ENCODE measurements at places on chromosomes 7 and 10. TPM values are rescaled to one million over a fixed set of nuclear protein-coding genes. Genes with fewer than 3 reads are reported as not detected.

MMP21 gene
- total RNA-seq = not detected

GRCh38 chr10:110569736-110570135, 2.2 kb downstream of the SMC3 start:
- no peak for DNase-seq

HNRNPH3 gene
- total RNA-seq = 56.2 TPM

TRIP6 gene
- total RNA-seq = 81.3 TPM

PDCD11 gene
- 14.2 TPM for total RNA-seq

Measured in lower leg skin (tissue), 4 donors.